ENCODE measurements at places on chromosomes 5 and 9. TPM values are rescaled to one million over a fixed set of nuclear protein-coding genes. Genes with fewer than 3 reads are reported as not detected.

- no peak overlapping the region for H3K27ac ChIP-seq
- H3K4me1 ChIP-seq: peaks cover 11% of the 10 kb centered on the region
- no peaks in the 10 kb centered on the region for H3K36me3 ChIP-seq
- DNase-seq: no peak
Observed at GRCh38 chr5:133825631-133826289, 142.7 kb downstream of the C5orf15 start.

GRCh38 chr5:25641124-25641523 is 996.3 kb upstream of the CDH10 start:
- H3K27me3 ChIP-seq: no peaks in the 10 kb centered on the region
- H3K4me1 ChIP-seq: no peaks in the 10 kb centered on the region
- H3K36me3 ChIP-seq: no peaks in the 10 kb centered on the region
- H3K27ac ChIP-seq: no peak overlapping the region

GRCh38 chr5:347712-348284 is 26.3 kb downstream of the AHRR start:
- no peak for DNase-seq
- H3K4me3 ChIP-seq: no peak overlapping the region
- no peaks in the 10 kb centered on the region for H3K27me3 ChIP-seq
- H3K36me3 ChIP-seq: no peaks in the 10 kb centered on the region

- no peaks in the 10 kb centered on the region for H3K36me3 ChIP-seq
- peaks cover 92% of the 10 kb centered on the region for H3K27me3 ChIP-seq
- no peak overlapping the region for H3K27ac ChIP-seq
- H3K4me3 ChIP-seq: no peak overlapping the region
- DNase-seq: no peak
- peaks cover 33% of the 10 kb centered on the region for H3K4me1 ChIP-seq
Observed at GRCh38 chr5:135036405-135036804, 2.4 kb upstream of the PITX1 start.

DNA sequence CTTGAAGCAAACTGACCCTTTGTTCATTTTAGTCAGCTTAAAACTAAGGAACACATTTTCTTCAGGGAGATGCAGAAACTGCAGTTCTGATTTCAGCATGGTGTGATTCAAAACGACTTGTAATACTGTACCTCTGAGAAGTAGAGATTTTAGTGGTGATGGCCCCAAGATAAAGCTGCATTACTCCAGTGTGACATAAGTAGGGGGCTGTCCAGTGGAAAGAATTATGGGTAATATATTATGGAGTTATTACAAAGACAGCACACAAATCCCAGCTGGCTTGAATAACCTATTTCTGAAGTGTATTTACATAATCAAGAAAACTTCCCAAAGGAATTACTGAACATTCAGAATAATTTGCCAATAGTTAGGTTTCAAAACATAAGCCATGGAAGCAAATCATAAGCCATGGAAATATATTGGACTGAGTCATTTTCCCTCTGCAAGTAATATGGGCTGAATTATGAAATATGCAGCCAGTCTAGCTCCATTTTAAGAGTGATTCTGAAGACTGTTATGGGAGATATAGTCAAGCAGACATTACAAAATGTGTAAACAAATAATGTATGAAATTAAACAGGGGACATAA is 133.7 kb upstream of the FBXL17 start:
- no peaks in the 10 kb centered on the region for H3K4me1 ChIP-seq
- H3K36me3 ChIP-seq: no peaks in the 10 kb centered on the region
- no peak for DNase-seq
- no peaks in the 10 kb centered on the region for H3K27me3 ChIP-seq

The SLC4A9 gene
- 0.23 TPM for total RNA-seq

The F12 gene
- 0.69 TPM for total RNA-seq

DNA sequence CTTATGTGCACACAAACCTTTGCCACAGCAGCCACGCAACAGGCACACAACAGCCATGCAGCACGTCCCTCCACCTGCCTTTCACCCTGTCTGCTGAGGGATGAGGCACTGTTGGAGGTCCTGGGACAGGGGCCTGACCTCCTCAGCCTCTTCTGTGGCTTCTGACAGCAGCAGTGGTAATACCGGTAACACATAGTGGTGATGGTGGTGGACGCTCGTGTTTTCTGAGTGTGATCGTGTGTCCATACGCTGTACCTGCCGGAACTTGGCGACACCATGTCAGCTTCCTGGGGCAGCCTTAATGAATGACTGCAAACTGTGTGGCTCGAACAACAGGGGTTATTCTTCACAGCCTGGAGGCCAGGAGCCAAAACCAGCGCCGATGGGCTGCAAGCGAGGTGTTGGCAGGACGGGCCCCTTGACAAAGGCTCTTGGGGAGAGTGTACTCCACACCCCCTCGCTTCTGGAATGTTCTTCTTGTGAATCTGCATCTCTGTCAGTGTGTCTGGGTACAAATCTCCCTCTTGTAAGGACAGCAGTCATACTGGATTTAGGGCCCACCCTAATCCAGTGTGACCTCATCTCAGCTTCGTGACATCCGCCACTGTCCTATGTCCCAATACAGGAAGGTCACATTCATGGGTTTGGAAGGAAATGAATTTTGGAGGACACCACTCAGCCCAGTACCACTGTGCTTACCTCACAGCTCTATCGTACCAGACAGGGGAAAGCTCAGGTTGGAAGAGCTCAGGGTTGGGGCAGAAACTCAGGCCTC is 55.3 kb upstream of the EXOC3 start:
- no peak overlapping the region for H3K4me3 ChIP-seq
- H3K4me1 ChIP-seq: peaks cover 3% of the 10 kb centered on the region
- peak; percentile 51 for DNase-seq
- no peaks in the 10 kb centered on the region for H3K27me3 ChIP-seq
- H3K36me3 ChIP-seq: no peaks in the 10 kb centered on the region

DNA sequence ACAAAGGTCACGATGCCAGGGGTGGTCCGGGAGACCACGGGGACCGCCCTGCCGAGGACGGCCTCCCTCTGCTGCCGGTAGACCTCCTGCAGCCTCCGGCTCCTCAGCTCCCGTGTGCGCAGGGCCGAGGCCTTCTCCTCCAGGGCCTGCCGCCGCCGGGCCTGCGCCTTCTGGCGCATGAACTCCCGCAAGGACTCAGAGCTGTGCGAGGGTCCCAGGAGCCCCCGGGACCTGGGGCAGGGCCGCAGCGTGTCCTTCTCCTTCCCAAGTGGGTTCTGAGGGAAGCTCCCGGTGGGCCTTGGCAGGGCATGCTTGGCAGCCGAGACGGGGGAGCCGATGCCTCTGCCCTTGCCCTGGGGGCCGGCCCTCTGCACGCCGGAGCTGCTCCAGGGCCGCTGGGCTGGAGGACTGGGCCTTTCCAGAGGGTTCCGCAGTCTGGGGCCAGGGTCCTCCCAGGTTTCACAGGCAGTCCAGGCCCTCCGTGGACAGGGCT is 13.3 kb downstream of the CCDC187 start:
- no peak overlapping the region for H3K27ac ChIP-seq
- no peak overlapping the region for H3K4me3 ChIP-seq
- peaks cover 12% of the 10 kb centered on the region for H3K27me3 ChIP-seq
- no peaks in the 10 kb centered on the region for H3K36me3 ChIP-seq
- DNase-seq: no peak

GRCh38 chr5:126460977-126461376 is 37.8 kb downstream of the GRAMD2B start:
- H3K36me3 ChIP-seq: peaks cover 4% of the 10 kb centered on the region
- no peak for DNase-seq
- no peaks in the 10 kb centered on the region for H3K4me1 ChIP-seq
- no peak overlapping the region for H3K27ac ChIP-seq

The IGFBPL1 gene
- 0.87 TPM for total RNA-seq

The RASGRF2 gene
- total RNA-seq: 5.4 TPM

The ZNF366 gene
- 12.2 TPM for total RNA-seq

DNA sequence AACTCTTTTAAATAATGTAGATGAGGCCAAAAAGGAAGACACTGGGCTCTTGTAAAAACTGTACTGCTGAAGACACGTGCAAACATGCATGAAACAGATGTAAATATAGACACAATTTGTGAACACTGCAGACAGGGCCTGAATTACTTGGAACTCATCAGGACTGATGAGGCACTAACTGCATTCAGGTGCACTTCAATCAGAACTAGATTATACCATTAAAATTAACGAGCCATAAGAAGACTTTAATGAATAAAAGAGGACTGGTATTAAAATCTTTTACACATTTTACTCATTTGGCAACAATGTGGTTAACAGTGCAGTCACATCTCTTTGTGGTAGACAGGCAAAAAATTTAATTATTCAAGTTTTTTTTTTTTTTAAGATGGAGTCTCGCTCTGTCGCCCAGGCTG is 13.4 kb upstream of the ZCCHC9 start:
- no peaks in the 10 kb centered on the region for H3K4me1 ChIP-seq
- no peak for DNase-seq
- H3K4me3 ChIP-seq: no peak overlapping the region
- H3K27me3 ChIP-seq: no peaks in the 10 kb centered on the region

All from upper lobe of right lung (tissue), 1 donor.